Substantia nigra (tissue), 51 donors: ENCODE measurements at places on chromosomes 7 and 10.

- no peak for DNase-seq
These were observed 15.2 kb upstream of the FGFR2 start for GRCh38 chr10:121613456-121613855.

DNA sequence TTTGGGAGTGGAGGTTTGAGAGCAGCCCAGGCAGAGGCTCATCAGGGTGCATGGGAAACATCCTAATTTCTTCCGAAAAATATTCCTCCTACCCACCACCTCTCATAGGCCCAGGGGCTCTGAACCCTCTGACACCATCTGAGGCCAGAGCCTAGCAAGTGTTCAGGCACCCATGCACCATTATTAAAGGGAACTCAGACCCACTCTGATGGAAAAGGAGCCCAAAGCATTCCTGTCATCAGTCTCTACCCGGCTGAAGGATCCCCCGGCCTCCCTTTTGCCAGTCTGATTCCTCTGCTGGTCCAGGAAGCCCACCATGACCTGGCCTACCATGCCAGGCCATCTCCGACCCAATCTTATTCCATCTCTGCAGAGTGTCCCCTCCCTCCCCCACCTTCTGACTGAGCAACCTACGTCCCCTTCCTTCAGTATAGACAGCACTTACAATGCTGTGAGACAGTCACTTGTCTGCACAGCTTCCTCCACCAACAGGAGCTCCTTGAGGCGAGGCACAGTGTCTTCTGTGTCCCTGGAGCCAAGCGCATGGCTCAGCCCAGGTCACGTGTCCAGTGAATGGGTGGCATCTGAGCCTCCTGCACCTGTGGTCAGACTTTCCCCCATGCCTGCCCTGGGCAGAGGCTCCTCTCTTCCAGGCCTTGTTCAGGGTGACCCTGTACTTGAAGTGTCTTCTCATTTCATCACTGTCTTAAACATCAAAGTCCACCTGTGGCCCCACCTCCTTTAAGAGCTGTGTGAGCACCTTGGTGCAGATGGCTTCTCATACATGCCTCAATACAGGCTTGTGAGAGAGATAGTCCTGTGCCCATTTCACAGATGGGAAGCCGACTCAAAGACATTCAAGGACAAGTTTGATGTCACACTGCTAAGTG, 889 bp upstream of the GPR15LG start:
- no peak for DNase-seq

GRCh38 chr7:116167177-116167576, 43.2 kb upstream of the TES start:
- DNase-seq, result no peak

- DNase-seq, result no peak
These were observed 90.4 kb upstream of the FAM171A1 start for GRCh38 chr10:15461353-15462108.

DNA sequence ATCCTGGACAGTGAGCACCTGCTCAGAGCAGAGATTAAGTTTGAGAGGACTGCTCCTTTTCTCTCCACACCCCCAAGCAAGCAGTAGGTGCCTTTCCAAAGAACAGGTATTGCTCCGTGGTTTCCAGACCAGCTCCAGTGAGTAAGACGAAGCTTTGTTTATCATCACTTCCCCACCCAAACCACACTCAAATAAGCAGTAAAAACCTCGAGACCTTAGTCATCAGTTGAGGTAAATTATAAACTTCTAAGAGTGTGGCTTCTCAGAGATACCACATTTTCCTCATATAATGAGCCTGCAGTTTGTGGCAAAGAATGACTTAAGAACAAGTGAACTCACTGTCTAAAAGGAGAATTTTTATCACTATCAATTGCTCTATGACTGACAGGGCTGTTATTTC, 50.0 kb upstream of the GRB10 start:
- no peak for DNase-seq

- no peak for DNase-seq
These were observed 20.3 kb downstream of the TSPAN13 start for GRCh38 chr7:16773884-16774283.

GRCh38 chr10:87634311-87634710, 25.4 kb upstream of the PAPSS2 start:
- DNase-seq, result no peak

- DNase-seq, result no peak
These were observed 64.3 kb upstream of the GPR22 start for GRCh38 chr7:107405559-107405958.

GRCh38 chr7:98329100-98329790, 47.8 kb downstream of the BRI3 start:
- no peak for DNase-seq

DNA sequence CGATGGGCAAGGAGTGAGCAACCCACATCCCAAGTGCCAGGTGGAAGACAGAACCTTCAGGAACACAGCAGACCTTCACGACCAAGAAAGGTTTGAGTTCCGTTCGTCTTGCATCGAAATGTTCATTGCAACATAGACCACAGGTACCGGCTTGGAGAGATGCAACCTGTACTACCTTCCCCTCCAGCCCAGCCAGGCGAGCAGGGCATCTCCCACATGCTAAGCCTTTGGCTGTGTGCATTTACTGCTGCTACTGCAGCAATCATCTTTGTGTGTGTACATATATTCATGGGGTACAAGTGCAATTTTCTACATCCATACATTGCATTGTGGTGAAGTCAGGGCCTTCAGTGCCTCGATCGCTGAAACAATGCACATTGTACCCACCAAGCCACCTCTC, 58.8 kb downstream of the CTBP2 start:
- DNase-seq, result no peak

- no peak for DNase-seq
These were observed 192.7 kb downstream of the TCF7L2 start for GRCh38 chr10:113142601-113143362.

DNA sequence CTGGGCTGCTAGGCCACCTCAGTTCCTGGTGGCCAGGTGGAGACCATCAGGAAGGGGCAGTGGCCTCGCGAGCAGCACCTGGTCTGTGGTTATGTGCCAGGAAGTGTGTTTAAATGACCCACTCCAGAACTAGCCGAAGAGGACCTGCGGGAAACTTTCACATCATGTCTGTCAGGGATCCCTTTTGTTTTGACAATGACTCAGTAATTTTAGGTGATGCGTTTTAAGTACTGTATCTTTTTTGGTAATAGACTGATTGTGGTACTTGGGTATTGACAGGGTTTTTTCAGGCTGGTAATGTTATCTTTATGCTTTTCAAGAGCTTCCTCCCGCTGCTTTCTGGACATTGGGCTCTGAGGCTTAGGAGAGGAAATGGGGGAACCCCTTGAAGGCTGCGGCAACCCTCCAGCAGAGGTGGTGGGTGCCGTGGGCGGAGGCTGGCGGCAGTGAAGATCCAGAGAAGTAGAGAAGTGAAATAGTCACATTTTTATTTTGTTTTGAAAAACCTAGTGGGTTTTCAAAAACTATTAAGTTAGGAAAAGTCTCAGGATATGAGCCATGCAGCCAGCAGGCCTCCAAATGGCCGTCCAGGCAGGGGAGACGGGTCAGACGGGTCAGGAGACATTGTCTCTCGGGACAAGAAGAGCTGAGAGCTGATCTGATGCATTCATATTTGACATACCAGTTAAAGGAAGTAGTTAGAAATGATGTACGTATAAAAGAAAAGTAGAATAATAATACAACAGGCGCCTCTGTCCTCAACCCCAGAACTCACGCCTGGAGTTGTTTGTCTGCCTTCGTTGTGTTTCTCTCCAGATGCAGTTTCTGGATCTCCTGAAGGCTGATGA, 27.7 kb downstream of the PPP2R2D start:
- DNase-seq, result no peak

DNA sequence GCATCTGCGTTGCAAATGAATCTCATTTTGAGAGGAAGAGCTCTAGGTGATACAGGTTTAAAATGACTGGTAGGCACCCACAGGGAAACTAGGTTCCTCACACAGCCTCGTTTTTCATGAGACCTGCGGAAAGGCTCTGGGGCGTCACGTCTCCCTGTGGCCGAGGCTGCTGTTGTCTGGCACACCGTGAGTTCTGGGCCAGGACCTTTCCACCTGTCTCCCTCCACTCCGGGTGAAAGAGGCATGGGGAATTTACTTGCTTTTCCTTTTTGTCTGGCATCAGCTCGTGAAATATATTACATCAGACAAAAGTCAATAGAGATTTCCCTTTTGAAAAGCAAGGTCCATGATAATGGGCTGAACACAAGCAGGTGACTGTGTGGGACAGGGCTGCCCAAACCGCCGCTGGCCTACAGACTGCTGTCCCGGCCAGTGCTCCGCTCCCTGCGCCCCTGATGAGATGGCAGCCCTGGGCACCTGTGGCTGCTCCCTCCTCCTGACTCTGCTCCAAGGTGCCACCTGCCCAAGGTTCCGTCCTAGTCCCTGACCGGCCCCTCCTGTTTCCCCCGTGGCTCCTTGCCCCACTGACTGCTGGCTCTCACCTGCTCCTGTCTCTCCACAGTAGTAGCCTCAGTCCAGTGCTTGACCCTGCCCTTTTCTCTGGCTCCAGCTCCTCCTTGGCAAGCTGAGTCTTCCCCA, 109.6 kb downstream of the NKX6-2 start:
- DNase-seq, result no peak

DNA sequence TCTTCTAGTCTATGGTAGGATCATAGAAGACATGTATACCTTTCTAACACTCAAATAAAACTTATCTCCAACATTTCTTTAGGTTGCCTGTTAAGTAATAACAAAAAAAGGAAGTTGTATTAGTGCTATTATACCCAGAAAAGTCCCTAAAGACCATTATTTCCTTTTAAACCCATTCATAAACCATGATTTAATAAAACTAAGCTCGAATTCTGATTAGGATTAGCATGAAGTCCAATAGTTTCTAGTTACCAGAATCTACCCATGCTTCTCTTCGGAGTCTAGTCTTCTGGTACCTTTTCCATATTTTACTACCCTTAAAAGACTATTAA, 62.7 kb downstream of the USP6NL start:
- DNase-seq, result no peak

DNA sequence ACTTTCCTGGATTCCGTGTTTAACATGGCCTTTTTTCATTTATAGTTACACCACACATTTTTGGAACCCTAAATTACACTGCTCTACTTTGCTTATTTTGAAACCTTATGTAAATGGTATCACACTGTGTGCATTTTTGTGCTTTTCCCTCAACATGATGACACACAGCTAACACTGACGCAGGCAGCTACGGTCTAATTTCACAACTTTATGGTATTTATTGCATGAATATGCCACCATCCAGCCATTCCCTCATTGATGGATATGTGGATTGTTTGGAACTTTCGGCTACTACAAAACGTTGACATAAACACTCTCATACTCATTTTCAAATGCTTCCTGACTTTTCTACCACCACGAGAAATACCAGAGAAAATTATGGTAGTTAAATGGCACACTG, 6.9 kb downstream of the PAPOLB start:
- DNase-seq, result no peak

DNA sequence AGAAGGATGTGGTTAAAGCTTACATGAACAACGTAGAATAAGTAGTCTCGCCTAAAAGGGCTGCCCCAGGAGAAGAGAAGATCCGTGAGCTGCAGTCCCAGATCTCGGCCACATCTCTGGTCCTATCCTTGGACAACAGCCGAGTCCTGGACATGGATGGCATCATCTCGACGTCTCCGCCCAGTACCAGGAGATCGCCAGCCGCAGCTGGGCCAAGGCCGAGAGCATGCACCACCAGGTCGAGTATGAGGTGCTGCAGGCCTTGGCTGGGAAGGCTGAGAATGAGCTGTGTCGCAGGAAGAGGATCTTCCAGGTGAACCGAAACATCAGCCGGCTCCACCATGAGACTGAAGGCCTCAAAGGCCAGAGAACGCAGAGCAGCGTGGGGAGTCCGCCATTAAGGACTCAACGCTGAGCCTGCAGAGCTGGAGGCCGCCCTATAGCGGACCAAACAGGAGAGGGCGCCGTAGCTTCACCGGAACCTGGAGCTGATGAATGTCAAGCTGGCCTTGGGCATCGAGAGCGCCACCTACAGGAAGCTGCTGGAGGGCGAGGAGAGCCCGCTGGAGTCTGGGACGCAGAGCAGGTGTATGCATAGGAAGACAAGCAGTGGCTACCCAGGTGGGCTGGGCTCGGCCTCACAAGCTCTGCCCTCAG, 22.2 kb downstream of the LIPK start:
- DNase-seq, result no peak
